ENCODE measurements at places on chromosomes 1 and 21.

GRCh38 chr1:42005530-42005929 lies 86.8 kb upstream of the HIVEP3 start:
- DNase-seq, result no peak

GRCh38 chr21:36701756-36702621 lies 3.1 kb downstream of the SIM2 start:
- no peak for DNase-seq

DNA sequence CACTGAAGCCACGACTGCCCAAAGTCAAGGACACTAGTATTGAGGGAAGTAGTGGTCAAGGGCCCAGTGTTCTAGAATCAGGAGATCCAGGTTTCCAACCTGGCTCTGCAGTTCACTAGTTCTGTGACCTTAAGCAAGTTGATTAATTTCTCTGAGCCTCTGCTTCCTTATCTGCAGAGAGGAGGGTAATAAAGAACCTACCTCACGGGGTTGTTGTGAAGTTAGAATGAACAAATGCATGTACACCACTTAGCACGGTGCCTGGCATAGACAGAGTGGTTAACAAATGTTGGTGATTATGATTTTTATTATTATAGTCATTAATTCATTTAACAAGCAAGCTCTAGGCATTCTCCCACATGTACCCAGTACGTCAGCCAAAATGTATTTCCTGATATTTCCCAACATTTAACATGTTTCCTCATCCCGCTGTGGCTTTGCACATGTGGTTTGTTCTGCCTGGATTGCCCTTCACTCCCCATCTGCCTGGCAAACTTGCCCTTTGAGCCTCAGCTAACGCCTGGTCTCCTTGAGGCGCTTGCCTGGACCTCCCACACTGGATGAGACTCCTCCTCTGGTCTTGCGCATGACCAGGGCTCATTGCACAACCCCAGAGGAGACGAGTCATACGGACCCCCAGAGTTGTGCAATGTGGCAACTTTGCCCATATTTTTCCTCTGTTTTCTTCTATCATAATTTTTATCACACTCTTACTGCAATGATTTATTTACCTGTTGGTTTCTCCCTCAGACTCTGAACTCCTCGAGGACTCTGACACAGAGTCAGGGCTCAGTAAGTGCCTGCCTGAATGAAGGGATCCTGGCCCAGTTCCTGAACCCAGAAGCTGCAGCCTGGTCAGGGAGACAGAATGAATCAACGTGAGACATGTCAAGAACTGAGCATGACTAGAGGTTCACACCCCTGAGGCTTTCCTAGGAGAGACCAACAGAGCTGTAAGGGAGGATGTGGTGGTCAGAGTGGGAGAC lies 20.7 kb upstream of the MFSD2A start:
- DNase-seq, result no peak

DNA sequence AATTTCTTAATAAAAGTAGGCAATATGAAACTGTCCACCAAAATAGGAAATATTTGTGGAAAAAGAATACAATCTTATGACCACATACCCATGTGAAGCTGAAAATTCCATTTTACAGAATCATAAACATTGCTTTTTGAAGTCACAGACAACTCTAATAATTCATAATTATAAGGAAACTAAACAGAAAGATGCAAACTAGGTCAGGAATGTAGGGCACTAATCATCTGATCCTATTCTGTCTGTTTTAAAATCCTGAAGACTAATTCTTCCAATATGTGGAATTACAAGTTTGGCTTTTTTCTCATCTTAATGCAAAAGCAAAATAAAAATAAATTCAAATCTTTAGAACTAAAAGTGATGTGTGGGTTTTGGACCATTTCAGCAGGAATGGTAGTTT lies 528.6 kb downstream of the LTN1 start:
- no peak for DNase-seq

DNA sequence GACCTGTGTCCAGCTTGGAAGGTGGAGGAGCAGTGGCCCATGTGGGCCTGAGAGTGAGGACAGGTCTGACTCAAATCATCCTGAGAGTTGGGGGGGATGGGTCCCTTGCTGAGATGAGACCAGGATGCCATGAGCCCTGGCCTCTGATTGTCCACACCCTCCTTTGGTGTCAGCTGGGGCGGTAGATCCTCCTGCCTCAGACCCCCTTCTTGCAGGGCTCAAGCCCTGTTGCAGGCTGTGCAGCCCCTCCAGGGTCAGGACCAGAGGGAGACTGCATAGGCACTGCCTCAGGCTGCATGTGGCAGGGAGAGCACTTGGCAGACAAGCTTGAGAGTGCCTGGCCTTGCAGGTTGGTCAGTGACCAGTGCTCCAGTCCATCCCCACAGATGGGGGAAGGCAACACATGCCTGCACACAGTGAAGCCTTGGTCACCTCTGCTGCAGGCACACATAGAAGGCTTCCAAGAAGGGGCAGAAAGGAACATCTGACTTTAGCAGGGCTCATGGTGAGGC lies 82.2 kb upstream of the ACTRT2 start:
- DNase-seq, result no peak

GRCh38 chr1:182198006-182198605 lies 136.6 kb upstream of the ZNF648 start:
- DNase-seq, result no peak

- no peak for DNase-seq
These were observed 197.3 kb downstream of the MRPL39 start for GRCh38 chr21:25409978-25410377.

DNA sequence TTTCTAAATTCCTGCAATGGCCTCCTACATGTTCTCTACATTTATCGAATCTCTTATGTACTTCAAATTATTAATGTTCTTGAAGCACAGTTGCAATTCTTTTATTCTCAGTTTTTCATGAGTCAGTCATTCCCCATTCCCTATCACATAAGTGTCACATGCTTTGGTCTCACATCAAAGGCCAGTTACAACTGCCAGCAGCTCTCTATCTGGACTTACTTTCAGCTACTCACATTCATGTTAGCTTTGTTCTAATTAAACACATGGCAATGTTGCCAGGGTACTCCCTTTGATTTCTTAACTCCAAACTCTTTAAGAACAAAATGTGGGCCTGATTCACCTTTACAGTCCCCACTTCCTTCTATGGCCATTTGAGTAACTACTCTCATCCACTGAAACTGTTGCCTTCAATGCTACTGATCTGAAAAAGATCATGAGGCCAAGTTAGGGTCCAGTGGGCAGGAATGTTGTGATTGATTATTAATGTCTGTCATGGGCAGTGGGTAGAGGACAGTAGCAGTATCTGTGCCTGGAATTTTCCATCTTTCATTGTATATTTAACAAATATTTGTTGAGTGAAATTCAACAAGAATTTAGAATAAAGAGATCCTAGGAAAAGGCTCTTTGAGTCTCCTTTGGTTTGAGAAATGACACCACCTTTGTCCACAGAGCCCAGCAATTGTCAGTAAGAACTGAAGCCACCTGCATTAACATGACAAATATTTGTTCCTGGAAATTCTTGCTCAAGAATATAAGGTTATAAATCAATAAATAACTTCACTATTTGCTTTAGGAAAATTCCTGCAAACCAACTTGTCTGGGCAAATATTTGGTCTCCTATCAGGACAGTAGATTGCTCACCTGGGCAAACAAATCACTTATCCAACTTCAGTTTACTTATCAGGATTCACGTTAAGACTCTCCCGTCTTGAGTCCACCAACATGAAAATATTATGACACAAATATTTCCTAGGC lies 153.6 kb upstream of the SAMSN1 start:
- DNase-seq, result no peak

- no peak for DNase-seq
These were observed 51.8 kb downstream of the LGR6 start for GRCh38 chr1:202245391-202245790.

- DNase-seq, result no peak
These were observed 484.7 kb upstream of the C1orf87 start for GRCh38 chr1:60558236-60558635.

- no peak for DNase-seq
These were observed 15.2 kb downstream of the CAPN2 start for GRCh38 chr1:223727541-223727940.

DNA sequence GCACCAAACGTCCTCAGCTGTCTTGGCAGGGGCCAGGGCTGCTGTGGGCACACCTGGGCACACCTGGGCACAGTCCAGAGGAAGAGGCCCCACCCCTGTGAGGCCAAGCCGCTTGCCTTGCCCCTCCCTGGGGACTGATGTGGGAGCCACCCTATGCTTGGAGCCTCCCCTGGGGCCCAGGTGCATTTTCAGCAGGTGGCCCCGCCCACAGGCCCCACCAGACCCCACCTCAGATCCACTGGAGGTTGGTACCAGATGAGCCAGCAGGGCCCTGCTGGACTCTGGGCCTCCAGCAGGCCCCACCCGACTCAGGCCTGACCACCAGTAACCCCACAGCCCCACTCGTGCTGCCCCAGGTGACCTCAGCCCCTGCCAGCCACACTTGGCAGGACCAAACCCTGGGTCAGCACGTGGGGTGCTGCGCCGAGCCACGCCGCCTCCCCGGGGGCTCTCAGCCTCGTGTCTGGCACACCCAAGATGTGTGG lies 8.8 kb downstream of the SLC19A1 start:
- DNase-seq, result no peak

GRCh38 chr1:219333626-219334025 lies 159.9 kb downstream of the LYPLAL1 start:
- no peak for DNase-seq

DNA sequence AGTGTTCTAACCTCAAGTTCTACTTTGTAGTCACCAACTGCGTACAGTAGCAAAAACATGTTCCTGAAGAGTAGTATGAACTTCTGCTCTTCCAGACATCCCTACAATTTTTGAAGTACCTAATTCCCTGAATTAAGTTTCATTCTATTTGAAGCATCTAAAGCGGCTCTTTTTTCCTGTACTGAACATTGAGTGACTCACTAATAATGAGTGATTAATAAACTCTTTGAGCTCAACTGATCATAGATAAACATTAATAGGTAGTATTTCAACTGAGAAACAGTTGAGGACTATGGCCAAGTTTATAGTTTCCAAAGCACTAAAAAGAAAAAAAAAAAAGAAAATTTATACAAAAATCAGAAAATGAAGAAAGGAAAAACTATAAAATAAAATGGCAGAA lies 683.1 kb downstream of the LTN1 start:
- DNase-seq, result no peak

GRCh38 chr1:15146971-15147376 lies 6.6 kb upstream of the TMEM51 start:
- no peak for DNase-seq

GRCh38 chr1:41578712-41579335 lies 94.3 kb upstream of the EDN2 start:
- peak; percentile 27 for DNase-seq

DNA sequence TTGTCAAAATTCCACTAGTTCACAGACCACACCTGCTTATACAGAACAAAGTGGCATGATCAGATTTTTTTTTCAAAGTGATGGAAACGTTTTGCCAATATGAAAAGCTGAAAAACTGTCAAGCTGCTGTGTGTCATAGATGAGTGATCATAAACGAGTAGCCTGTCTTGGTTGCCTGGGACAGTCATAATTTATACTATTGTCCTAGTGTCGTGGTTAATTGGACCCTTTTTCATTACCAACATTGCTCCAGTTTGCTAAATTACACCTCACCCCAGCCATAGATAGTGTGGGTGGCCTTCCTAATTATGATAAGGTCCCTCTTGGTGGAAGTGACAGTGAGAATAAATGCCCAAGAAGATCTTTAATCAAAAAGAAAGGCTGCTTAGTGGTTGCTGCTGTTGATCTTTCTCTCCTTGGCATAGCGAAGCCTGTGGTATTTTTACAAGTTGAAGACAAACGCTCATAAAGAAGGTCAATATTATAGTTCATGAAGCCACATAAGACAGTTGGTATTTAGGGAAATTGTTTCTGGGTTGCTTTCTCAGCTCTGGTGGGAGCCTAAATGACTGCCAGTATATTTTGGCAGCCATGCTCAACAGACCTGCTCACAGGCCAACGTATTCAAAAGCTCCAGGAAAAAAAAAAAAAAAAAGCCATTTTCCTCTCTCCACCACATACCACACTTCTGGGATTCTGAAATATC lies 478.1 kb downstream of the PLA2G4A start:
- DNase-seq, result no peak

- no peak for DNase-seq
These were observed 19.0 kb upstream of the MGST3 start for GRCh38 chr1:165612062-165612461.

DNA sequence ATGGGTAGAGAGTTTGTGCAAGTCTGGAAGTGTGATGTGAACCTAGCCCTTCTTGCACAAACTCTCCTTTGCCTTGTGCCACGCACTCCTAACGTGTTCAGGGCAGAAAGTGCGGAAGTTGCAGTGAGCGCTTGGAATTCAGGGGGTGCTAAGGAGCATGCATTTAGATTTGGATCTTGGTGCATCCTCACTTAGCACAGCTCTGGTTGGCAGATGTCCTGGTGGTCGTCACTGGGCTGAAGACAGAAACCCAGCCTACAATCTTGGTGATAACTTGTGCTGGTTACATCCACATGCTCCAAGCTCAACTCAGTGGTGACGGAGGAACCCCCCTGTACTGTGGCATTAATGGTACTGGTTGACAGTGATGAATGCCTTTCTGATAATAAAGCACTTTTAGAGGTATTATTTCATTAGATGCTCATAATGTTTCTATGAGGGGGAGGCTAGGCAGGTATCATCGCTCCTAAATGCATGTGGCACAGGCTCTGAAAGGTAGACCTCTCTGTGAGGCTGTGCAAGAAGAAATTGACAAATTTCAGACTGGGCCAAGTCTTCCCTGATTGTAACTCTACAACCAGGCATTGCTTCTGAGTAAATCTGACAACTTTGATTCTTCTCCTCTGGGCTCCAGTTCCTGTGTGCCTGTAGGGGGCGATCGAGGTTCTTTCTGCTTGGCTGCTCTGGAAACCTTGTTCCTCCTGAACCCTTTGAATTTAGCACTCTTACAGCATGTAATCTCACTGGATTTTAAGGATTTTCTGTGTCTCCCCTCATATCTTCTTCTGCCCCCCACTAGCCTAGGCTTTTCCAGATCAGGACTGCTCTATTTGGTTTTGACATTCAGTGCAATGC lies 40.6 kb downstream of the MAPKAPK2 start:
- DNase-seq, result peak; percentile 67

- no peak for DNase-seq
These were observed 1611.6 kb downstream of the NCAM2 start for GRCh38 chr21:22609802-22610201.
